Renal cortex interstitium (tissue), 15 donors: ENCODE measurements at places on chromosomes 1 and 21.

- no peak for DNase-seq
These were observed 15.6 kb downstream of the SZT2 start for GRCh38 chr1:43405219-43405875.

DNA sequence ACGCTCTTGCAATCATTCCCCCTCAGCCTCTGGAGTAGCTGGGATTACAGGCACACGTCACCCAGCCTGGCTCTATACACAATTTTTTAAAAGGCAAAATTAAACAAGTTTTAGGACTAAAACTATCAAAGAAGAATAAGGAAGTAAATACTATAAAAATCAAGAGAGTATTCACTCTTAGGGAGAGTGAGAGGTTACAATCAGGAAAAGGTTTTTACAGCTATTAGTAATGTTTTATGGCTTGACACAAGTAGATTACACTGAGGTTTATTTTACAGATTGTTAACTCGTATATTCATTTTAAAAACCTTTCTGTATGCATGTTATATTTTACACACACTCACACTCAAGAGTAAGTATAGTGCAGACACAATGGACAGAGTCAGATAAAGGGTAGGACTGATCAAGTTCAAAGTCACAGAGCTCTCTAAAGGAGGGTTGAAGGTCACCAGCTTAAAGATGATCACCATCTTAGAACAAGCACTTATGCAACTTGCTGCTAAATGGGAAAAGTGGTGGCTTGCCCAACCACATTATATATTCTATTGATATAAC is 77.9 kb upstream of the MAN1A2 start:
- DNase-seq = no peak

DNA sequence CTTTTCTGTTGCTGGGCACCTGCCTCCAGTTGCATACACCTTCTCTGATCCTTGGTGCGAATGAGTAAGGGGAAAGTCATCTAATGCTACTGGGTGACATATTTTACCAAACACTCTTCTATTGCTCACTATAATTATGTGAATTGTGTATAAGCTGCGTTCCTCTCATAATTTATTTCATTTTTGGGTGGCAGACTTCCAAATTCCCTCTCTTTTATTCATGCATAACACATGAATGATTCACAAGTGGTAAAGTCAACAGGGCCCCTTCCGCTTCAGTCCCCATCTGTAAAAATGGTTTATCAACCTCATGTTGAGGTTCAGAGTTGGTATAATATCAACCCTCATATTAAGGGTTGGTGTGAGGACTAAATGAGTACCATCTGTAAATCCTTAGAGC is 3.2 kb upstream of the QSOX1 start:
- DNase-seq = no peak

DNA sequence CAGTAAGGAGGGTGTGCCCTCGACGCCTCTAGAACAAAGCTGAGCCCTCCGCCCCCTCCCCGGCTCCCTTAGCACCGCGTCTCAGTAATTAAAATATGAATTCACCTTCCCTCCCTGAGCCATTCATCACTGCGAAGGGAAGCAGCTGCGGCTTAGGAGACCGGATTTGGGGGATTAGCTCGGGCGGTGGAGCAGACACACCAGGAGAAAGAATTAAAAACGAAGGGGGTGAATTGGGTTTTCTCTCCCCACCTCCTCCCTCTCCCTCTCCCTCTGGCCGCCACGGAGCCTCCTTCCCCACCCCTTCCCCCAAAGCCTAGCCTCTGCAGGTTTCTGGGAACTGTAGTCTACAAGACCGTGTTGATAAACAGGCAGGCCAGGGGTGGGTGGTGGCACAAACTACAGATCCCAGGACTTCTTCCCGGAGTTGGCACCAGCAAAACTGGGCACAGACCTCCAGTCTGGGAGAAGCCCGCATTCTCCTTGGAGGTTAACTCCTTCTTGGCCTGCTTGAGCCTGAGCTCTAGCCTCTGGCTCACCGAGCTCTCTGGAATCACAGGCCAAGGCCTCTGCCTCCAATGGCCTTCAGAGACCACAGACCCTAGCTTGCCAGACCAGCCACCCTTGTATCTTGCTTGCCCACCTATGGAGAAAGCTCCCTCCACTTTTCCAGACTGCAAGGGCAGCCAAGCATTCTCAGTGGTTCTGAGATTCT is 10.8 kb downstream of the BLACAT1 start:
- peak; percentile 54 for DNase-seq

- DNase-seq = no peak
These were observed 886 bp downstream of the ZMYM4 start for GRCh38 chr1:35269201-35269988.

GRCh38 chr1:63691701-63692425 is 82.0 kb upstream of the ROR1 start:
- peak; percentile 80 for DNase-seq

- DNase-seq = no peak
These were observed 46.2 kb upstream of the PAPPA2 start for GRCh38 chr1:176416777-176417176.
